ENCODE measurements at places on chromosomes 11 and 22.
A peak's percentile ranks its signal among the peaks of the same experiment; 100 is the strongest.

- DNase-seq: no peak
These were observed 2.9 kb downstream of the BIRC3 start for GRCh38 chr11:102320188-102320587.

- DNase-seq: no peak
These were observed 16.2 kb downstream of the CD6 start for GRCh38 chr11:60987577-60988277.

- DNase-seq: no peak
These were observed 19.5 kb upstream of the NTM start for GRCh38 chr11:131350872-131351271.

- peak; percentile 51 for DNase-seq
These were observed 167.0 kb downstream of the BUD13 start for GRCh38 chr11:116605543-116606459.

- DNase-seq: no peak
These were observed 15.4 kb upstream of the TMEM191C start for GRCh38 chr22:21451545-21452520.

DNA sequence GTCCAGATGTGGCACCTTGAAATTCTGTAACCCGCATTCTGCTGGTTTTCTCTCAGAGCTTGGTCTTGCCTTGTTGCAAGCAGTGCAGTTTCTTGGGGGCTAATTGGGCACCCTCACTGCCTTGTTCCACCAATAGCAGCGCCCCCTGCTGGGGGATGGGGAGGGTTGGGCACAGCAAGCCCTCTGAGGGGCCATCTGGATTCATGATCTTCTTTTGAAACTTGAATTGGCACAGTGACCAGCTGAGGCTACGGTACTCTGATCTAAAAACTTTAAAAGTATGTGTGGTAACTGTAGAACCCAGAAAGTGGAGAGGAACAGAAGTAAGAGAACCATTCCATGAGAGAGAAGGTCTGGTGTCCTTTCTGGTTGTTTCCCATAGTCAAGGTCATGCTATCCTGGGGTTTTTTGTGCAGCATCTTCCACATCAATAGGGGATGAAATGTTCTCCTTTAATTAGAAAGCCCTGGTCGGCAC lies 64.2 kb downstream of the MED15 start:
- peak; percentile 71 for DNase-seq

DNA sequence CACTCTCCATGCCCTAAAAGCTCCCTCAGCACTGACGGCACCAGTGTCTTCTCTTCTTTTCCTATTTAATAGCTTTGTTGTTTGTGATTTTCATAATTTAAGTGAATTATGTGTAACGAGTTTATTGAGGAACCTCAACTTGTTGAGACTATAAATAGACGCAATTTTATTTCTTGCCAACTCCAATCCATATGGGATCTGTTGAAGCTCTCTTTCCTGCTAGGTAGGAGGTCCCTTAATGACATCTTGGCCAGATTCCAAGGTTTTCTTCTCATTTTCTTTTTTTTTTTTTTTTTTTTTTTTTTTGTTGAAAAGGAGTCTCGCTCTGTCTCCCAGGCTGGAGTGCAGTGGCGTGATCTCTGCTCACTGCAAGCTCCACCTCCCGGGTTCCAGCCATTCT lies 14.2 kb downstream of the RTL6 start:
- no peak for DNase-seq

DNA sequence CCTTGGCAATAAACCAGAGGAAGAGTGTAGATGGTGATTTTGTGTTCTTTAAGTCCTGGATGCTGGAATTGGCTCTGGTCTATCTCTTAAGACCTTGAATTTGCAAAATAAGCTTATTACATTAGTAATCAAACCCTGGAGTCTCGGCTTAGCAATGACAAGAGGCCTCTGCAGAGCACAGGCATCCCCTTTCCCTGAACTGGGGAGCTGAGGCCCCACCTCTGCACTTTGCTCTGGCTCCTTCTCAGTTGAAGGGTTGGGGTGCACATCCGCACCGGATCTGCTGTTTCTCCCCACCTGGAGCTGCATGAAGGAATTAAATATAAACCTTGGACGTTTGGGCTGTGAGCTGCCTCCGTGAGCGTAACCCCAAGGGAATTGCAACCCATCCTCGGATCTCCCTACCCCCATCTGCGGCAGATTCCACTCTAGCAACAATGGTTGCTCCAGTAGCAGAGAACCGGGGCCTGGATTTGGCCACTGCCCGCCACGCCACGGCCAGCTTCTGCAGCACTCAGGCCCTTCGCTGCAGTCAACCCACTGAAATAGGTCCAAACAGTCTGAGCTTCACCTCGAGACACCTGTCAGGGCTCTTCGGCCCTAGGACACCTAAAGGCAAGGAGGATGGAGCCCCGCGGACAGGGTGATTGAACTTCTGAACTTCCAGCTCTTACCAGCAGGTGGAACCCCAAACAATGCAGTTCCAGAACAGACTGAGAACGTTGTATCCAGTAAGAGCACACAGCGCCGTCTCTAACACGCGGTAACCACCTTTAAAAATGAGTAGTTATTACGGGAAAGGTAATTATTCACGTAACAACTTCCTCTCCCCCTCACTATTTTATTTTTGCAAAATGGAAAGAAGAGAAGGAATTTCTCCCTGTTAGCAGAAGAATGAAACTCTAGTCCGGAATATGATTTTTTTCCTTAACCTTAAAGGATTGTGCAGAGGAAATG lies 54.8 kb upstream of the CAPRIN1 start:
- peak; percentile 77 for DNase-seq

- DNase-seq: no peak
These were observed 102.8 kb downstream of the WNT11 start for GRCh38 chr11:76103460-76103859.

GRCh38 chr22:25334162-25334490 lies 114.7 kb downstream of the CRYBB2 start:
- DNase-seq: peak; percentile 41

DNA sequence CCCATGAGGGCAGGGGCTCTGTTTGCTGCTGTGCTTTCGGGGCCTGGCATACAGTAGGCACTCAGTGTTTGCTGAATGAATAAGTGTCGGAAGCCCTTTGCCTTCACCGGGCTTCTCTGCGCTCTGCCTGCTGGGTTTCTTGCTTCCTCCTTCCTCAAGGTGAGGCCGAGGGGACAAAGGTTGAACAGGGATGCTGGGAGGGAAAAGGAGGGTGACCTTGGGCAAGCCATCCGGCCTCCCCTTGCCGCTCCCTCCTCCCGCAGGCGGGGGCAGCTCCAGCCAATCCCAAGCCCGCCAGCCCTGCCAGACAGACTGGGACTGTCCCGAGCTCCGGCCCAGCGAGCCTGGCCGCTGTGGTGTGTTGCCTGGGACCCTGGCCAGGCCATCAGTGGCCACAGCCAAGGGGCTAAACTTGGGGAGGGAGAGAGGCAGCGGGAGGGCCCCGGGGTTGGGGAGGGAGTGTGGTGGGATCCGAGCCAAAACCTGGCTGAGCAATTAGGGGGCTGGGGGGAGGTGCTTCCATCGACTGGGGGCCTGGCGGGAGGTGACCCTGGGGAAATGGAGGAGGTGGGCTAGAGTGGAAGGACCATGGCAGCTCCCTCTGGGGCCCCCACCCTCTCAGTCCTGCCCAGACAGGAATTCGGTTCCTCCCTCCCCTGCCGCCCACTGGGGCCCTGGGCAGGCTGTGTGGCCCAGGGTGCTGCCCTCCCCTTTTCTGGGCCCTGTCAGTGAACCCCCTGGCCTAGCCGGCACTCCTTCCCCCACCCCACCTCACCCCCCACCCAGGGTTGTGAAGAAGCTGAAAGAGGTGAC lies 3.4 kb upstream of the RCOR2 start:
- no peak for DNase-seq

DNA sequence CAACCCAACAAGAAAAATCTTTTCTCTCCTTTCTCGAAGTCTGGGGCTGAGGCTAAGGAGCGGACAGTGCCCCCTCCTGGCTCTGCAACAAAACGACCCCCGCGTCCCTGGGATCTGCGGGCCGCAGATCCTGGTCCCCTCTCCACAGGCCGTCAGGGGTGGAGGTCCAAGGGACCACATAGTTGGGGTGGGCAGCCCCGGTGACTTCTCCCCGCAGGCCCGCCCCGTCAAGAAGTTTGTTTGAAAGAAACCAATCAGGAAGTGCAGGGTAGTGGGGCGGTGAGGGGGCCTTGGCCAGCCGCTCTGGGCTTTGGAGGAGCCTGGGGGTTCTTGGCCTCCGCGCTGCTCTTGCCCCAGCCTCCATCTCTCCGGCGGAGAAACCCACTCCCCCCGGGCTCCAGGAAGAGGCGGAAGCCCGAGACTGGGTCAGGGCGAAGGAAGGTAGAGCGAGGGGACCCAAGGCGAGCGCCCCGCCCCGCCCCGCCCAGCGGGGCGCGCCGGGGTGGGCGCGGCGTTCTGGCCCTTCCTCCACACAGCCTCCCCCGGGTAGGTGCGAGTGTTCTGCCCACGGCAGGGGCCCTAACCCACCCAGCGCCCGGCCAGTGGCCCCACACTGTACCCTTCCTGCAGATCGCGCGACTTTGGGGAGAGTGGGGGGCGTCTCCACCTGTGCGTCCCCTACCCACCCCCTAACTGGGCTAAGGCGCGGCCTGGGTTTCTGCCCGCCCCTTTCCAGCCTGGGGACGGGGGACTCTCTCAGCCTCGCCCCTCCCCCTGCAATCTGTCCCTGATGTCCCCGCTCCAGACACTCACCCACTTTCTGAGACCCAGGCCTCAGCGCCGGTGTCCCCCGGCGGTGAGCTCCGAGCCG lies 1.3 kb downstream of the TP53I11 start:
- no peak for DNase-seq

DNA sequence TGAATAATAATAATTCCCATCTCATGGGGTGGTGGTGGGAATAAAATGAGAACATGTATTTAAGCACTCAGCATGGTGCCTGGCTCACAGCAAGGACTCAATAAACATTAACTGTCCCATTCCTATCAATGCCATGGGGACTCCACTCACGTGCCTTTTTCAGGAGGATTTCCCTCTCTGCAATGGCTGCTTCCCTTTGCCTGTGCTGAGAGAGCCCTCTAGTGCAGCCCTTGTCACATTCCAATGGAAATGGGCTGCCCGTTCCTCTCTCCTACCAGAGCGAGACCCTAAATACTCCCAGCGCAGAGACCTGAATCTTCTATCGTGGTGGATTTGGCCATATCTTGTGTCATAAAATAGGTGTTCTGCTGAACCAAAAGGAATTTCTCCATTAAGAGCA lies 621.5 kb upstream of the B3GAT1 start:
- no peak for DNase-seq

DNA sequence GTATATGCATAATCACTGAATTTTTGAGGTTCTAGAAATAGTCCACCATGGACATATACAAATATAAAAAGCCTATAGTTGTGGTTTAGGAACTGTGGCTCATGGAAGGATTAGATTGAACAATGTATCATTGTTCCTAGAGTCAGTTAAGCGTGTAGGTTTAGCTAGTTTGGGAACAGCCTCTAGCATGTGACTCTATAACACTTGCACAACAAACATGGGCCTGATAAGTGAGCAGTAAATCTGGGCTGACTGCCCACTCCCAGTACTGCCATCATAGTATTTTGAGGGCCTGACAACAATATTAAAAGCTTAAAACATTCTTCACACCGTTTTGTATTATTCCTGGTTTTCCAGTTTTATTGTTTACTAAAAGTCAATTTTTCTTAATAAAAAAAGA lies 47.0 kb downstream of the YAP1 start:
- no peak for DNase-seq

DNA sequence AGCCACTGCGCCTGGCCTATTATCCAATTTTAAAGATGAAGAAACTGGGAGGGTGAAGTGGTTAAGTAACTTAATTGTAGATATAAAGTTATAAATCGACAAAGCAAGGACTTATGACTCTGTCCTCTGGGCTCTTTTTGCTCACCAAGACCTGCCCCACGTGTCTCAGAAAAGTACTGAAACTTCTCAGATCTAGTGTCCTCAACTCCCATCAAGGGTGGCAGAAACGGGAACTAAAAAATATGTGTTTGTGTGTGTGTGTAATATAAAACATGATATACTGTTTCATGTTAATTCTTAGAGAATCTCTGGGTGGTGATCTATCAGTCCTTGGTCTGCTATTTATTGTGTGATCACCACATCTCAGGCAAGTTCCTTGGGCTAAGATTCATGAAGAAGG lies 104.9 kb downstream of the GAB2 start:
- peak; percentile 39 for DNase-seq

- DNase-seq: peak; percentile 72
These were observed at the start of gene PAX6 for GRCh38 chr11:31810779-31811647. PAX6 (minus strand) TSS chr11:31811322; CDS start chr11:31806411, 4,911 bp downstream.

- peak; percentile 35 for DNase-seq
These were observed 3.3 kb upstream of the JAML start for GRCh38 chr11:118227865-118228785.

DNA sequence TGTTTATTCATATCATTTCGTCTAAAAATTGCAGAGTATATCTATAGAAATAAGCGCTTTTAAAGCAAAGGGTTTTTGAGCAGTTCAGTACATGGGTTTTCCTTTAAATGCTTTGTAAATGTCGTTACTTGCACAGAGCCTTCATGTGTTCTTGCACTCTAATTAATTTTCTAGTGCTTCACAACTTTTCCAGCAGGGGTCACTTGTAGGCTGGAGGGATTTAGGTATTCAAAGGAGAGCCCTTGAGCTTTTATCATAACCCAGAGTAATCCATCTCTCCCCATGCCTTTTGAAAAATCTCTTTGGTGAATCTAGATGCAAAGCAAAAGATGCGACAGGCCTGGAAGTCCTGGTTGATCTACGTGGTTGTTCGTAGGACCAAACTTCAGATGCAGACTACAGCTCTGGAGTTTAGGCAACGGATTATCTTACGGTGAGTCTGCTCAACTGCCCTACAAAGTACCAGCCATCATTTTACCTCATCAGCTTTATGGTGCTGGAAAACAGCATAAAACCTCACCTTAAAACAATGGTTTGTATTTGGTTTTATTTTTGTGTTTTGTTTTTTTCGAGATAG lies 60.4 kb downstream of the SFI1 start:
- DNase-seq: no peak

GRCh38 chr22:29142116-29142515 lies 63.6 kb upstream of the EMID1 start:
- DNase-seq: no peak

DNA sequence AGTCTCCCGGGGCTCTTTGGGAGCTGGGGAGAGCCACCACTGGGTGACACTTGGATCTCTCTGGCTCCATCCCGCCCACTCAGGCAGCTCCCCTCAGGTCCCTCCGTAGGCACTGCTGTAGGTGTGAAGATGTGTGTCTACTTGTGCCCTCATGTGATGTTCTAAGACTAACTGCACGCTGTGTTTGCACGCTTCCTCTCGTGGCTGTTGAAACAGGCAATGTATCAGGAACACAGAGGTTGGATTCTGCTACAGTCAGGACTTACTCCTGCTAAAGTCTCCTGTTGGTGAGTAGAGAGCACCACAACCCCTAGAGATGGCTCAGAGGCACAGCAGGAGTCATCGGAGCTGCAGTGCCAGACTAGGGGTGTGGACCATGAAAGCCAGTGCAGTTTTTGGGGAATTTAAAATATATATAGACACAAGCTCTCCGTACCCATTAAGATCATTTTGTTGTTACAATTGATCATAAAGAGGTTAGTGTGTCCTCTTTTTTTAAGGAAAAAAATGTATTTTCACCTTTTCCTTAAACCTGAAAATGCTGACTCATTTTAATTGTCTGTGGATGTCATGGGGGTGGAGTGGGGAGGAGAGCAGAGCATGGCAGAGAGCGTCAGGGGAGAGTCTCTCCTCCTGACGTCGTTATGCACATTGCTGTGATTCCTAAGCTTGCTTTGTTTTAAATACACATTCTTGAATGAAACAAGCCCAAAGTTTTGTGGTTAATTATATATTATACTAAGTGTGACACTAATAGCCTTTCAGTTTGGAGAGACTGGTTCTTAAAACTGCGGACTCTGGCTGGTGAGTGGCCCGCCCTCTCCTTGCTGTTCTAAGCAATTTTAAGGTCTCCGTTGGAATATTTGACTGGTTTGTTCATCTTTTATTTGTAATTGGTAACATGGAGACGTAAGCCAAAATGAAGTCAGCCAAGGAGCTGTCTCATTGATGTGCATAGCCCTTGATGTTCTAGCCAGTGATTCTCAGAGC lies 16.2 kb upstream of the CTTN start:
- DNase-seq: no peak

All from GM10248 (cell line).